Gastroesophageal sphincter (tissue), 4 donors: ENCODE measurements at places on chromosomes 3 and 15. TPM values are rescaled to one million over a fixed set of nuclear protein-coding genes. Genes with fewer than 3 reads are reported as not detected.

GRCh38 chr3:144989807-144990206, 1018.2 kb downstream of the DIPK2A start:
- ATAC-seq, result no peak

GRCh38 chr3:137760341-137761098, 3.6 kb upstream of the SOX14 start:
- no peak for ATAC-seq

DNA sequence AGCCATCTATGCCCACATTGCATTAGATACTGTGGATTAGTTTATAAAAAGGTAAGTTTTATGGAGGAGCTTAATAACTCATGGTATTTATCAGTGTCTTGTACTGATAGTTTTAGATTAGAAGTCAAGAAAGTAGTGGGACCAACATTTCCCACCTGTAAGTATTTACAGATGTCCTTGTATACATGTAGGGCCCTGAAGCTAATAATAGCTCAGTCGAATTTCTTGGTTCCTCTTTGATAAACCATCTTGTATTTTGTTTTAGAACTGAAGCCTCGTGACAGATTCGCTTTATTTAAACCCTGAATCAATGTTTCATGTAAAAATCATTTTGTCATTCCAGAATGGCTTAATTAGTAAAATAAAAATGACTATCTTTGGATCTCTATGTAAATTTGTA, 73.4 kb downstream of the CRYBG3 start:
- no peak for ATAC-seq

GRCh38 chr3:36964331-36964730, 19.5 kb upstream of the TRANK1 start:
- ATAC-seq, result no peak

DNA sequence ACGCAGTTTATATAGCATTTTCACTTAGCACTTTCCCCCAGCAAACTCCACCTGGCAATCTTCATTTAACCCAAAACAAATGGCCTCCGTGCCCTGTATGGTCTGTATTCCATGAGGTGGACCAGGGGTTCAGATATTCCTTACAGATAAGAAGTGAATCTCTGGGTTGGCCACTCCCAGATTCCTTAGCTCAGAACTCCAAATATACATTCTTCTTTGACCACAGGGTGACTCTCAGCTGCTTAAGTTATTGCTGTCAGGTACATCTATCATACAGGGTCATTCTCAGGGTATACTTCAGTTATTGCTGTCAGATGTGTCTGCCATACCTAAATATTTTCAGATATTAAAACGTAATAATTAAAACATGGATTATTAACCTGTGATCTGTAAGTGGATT, 229.8 kb downstream of the TBL1XR1 start:
- ATAC-seq, result no peak

DNA sequence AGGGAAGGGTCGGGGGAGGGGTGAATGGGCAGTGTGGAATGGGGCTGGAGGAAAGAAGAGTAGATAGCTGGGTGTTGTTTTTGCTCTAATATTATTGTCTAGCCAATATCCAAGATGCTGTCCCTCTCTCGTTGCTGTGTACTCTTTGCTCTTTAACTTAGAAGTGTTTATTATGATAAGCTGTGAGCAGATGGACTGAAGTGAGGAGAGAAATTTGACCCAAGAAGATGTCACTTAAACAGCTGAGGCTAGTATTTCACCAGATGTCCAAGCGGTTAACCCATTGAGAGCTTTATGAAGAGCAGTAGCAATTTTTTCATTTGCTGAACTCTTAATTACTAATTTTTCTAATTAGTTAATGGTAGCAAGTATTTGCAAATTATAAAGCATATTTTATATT, 212.2 kb upstream of the TP63 start:
- ATAC-seq, result no peak

GRCh38 chr3:119413603-119414280, 49.7 kb downstream of the TMEM39A start:
- ATAC-seq, result no peak

DNA sequence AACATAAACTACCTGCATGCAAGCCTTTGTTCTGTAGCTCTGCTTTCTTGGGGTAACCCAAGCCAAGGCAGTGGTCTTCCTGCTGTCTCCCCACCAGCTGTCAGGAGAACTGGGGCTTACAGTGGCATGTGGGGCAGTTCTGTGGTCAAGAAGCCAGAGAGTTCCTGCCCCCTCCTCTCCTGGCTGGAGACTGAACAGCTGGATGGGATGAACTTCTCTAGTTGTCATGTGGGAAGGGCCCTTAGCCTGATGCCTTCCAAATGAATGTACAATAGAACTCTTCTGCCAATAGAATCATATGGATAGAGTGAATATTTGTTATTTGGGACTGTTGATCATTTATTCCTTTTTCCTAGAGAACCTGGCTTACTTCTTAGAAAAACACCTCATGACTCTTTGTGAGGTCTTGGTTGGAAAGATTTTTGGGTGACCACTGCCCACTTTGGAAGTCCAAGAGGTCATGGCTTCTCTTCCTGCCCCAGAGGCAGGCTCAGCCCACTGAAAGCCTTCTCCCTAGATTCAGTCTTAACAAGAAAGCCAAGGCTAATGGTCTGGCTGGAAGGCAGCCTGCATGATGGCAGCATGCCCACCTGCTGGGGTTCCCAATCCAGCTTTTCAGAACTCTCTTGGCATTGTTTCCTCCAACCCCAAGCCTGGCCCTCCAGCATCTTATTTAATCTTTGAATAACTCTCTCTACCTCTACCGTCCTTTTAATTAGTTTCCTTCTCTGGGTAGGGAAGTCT, 462.9 kb upstream of the PROK2 start:
- ATAC-seq, result no peak

DNA sequence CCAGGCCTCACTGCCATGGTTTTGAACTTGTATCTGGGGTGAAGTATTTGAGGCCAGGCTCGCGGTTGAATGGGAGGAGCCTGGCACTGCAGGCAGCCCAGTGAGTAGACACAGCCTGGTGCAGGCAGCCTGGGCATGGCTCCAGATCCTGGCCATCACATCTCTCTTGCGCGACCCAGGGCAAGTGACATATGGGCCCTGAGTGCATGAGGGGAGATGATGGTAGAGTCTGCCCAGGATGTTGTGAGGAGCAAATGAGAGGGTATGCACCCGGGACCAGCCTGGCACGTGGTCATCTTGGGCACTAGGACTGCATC, 103.5 kb downstream of the TBC1D2B start:
- ATAC-seq, result peak; percentile 46

GRCh38 chr3:150996731-150997130, 24.2 kb upstream of the CLRN1 start:
- no peak for ATAC-seq

DNA sequence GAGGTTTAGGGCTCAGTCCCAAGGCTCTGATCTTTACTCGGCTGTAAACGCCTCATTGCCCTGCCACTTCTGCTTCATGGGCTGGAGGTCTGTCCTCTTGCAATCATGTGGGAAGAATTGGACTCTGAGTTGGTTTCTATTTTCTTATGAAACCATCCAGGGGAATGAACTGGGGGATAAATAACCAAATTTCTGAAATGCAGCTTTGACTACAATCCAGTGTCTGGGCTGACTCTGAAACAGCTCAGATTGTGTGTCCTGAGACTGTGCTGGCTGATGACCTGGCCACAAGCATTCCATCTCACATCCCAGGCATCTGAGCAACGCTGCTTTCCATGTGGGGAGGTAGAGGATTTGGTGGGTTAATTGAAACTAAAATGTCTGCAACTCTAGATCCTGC, 71.0 kb upstream of the GALNT15 start:
- peak; percentile 73 for ATAC-seq

GRCh38 chr15:87416591-87417257, 839.8 kb downstream of the NTRK3 start:
- ATAC-seq, result no peak

- ATAC-seq, result no peak
Observed at GRCh38 chr3:126913524-126913923, 69.4 kb upstream of the PLXNA1 start.

AP4E1 gene
- 15.4 TPM for total RNA-seq

FOXL2NB gene
- not detected for total RNA-seq

PYGO1 gene
- total RNA-seq, result 19.9 TPM

EOMES gene
- 0.15 TPM for total RNA-seq

CKMT1B gene
- total RNA-seq, result not detected
